ENCODE measurements at places on chromosomes 13 and 19. TPM values are rescaled to one million over a fixed set of nuclear protein-coding genes. Genes with fewer than 3 reads are reported as not detected.

The DNAAF3 gene
- total RNA-seq, result 5.9 TPM

The TDRD12 gene
- 1.3 TPM for total RNA-seq

The ALKBH6 gene
- total RNA-seq, result 28.1 TPM

The CATSPERD gene
- not detected for total RNA-seq

The ONECUT3 gene
- total RNA-seq, result not detected

The NCCRP1 gene
- total RNA-seq, result 2.0 TPM

The ZNF229 gene
- 1.8 TPM for total RNA-seq

The URAD gene
- not detected for total RNA-seq

The SCEL gene
- total RNA-seq, result not detected

The KIR3DL1 gene
- not detected for total RNA-seq

The ZNF816 gene
- total RNA-seq, result 12.4 TPM

The TECR gene
- total RNA-seq, result 161 TPM

The FOSB gene
- 5.4 TPM for total RNA-seq

The PLD3 gene
- 190 TPM for total RNA-seq

The NALCN gene
- 0.34 TPM for total RNA-seq

The GAPDHS gene
- not detected for total RNA-seq

The TGFBR3L gene
- 7.4 TPM for total RNA-seq

The FBXO27 gene
- total RNA-seq, result 22.7 TPM

The FGF14 gene
- 0.80 TPM for total RNA-seq

The ZNF837 gene
- 4.9 TPM for total RNA-seq

The SEMA6B gene
- 52.1 TPM for total RNA-seq

The KLK11 gene
- total RNA-seq, result 0.27 TPM

The TMEM86B gene
- total RNA-seq, result 4.2 TPM

The ACP7 gene
- 0.11 TPM for total RNA-seq

The C13orf42 gene
- total RNA-seq, result 7.0 TPM

The DDX49 gene
- 47.9 TPM for total RNA-seq

The CASP14 gene
- total RNA-seq, result not detected

The THSD1 gene
- total RNA-seq, result 0.39 TPM

The AP1M1 gene
- 30.5 TPM for total RNA-seq

The PGLYRP2 gene
- not detected for total RNA-seq

The ZNF160 gene
- 53.8 TPM for total RNA-seq

The PTOV1 gene
- 316 TPM for total RNA-seq

The ZNF808 gene
- total RNA-seq, result 47.1 TPM

All from WTC11 (cell line).